ENCODE measurements at places on chromosomes 12 and 14.

- DNase-seq: no peak
These were observed 76.1 kb downstream of the GALNT4 start for GRCh38 chr12:89448526-89448925.

GRCh38 chr12:69515394-69515930, 45.3 kb downstream of the FRS2 start:
- DNase-seq: no peak

DNA sequence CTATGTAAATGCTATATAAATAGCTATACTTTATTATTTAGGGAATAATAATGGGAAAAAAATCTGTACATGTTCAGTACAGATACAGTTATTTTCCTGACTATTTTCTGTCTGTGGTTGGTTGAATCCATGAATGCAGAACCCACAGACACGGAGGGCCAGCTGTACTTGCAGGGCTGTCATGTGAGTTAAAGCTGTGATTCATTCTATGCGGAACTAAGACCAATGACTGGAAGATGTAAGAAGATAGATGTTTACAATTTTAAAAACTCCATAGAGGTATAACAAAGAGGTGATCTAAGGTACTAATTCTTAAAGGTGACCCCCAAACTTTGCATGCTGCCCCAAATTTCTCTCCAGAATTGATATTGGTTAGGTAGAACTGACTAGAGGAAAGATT, 14.6 kb downstream of the PCNX4 start:
- DNase-seq: peak; percentile 57

- DNase-seq: peak; percentile 45
These were observed 36.7 kb downstream of the SAV1 start for GRCh38 chr14:50631408-50631821.

GRCh38 chr12:85653731-85654455, 182.3 kb downstream of the RASSF9 start:
- DNase-seq: no peak

DNA sequence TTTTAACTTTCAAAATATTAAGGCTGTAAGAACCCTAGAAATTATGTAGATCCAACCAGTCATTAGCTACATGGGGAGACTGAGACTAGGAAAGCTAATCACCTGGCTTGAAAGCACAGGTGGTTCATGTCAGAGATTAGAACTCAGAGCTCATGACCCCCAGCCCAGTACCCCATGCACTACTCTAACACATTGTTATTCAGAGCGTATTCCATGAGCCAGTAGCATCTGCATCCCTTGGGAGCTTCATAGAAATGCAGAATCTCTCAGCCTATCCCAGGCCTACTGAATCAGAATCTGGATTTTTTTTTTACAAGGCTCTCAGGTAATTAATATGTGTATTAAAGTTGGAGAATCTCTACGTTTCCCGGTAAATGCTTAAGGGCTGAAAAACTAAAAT, 161.7 kb downstream of the BTG1 start:
- DNase-seq: no peak

DNA sequence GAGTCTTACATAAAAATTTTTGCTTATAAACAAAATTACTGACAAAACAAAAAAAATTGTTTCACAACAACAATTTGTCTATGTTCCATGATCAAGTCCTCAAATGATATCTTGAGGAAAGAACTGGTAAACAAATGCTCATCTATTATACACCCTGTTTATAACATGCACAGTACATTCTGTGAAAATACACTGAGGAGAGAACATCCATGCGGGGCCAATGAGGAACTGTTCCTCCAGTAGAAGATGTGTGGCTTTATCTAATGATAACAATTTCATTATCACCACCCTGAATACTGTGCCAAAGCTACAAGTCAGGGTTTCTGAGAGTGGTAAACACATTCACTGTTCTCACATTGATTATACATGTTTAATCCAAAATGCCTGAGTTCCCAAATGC, 10.8 kb downstream of the MLH3 start:
- no peak for DNase-seq

- DNase-seq: no peak
These were observed 137.5 kb downstream of the FSCB start for GRCh38 chr14:44369401-44370123.

- peak; percentile 30 for DNase-seq
These were observed 33.0 kb downstream of the SAV1 start for GRCh38 chr14:50635141-50635540.

DNA sequence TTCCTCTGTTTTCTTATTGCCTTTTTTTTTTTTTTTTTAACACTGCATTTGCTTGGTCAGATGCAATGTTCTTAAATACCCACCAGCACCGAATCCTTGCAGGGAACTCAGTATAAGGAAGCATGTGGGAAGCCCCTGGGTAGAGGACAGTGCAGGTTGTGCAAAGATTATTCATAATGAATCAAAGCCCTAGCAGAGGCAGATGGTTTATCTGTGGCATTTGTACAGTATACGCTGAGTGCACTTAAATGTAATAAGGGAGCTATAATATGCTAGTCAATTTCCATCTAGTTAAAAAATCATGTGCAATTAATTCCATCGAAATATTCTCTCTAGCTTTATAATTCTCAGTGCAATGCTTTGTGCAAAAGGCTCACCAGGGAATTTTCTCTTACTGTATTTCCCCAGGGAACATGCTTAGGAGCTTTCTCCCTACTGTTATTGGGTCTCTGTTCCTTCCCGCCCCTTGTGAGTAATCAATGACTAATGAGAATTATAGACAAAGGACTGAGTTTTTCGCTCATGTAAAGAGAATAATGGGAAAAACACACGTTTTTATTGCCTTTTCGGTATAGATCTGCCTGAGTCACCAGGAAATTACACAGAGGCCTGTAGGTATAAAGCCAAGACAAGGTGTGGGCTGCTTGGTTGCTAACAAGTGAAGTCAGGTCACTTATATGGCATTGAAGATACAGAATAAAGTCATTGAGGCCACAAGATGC, 1214.3 kb upstream of the TMEM132C start:
- DNase-seq: peak; percentile 81

- no peak for DNase-seq
These were observed 15.8 kb downstream of the FAM222A start for GRCh38 chr12:109729371-109729781.

DNA sequence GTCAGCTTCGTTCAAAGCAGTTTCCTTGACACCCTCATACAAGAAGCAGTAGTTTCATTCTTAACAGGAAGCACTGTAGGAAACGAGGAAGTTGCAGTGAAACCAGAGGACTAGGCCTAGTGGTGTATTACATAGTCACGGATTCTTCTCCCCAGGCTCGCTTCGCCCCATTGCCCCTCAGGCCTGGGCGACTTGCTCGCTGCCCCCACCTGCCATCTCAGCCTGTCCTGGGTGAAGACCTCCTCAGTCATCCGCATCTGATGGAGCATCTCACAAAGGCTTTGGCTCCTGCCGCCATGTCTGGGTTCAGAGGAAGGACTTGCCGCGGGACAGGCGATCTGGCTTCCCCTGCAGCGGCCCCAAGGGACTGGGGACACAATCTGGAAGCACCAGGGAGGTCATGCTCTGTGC, 93.5 kb downstream of the LMNTD1 start:
- DNase-seq: no peak

DNA sequence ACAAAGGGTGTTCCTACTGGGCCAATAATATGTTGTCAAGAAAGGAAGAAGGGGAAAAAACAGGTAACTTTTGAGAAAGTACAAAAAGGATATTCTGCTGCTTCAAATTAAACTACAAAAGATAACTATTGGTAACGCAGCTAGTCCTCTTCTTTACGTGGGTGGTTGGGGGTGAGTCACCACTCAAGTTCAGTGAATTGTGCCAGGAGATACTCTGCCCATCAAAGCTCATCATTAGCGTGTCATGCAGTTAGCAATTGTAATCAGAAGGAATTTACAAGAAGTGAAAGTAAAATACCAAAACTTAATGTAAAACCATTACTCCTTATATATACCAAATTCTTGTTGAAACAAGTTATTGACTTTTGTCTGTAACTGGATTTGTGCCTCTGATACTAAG, 342.0 kb downstream of the NPAS3 start:
- DNase-seq: peak; percentile 49

DNA sequence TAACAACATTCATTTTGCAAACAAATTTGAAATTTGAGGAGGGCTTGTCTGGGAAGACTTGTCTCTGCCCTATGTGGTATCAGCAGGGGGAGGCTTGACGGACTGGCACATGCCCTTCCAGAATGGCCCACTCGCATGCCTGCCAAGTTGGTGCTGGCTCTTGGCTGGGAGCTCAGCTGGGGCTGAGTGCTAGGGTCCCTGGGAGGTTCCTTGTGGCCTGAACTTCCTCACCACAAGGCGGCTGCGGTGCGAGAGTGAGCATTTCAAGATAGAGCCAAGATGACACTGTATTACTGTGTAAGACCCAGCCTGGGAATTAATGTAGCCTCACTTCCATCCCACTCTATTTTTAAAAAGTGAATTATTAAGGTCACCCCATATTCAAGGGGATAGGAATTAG, 271.6 kb upstream of the PLEKHG7 start:
- no peak for DNase-seq

GRCh38 chr14:51743588-51744000, 91.9 kb downstream of the FRMD6 start:
- no peak for DNase-seq

- no peak for DNase-seq
These were observed 105.4 kb upstream of the CNTN1 start for GRCh38 chr12:40586823-40587222.

- peak; percentile 53 for DNase-seq
These were observed 148.0 kb downstream of the SLC38A4 start for GRCh38 chr12:46677749-46678148.

DNA sequence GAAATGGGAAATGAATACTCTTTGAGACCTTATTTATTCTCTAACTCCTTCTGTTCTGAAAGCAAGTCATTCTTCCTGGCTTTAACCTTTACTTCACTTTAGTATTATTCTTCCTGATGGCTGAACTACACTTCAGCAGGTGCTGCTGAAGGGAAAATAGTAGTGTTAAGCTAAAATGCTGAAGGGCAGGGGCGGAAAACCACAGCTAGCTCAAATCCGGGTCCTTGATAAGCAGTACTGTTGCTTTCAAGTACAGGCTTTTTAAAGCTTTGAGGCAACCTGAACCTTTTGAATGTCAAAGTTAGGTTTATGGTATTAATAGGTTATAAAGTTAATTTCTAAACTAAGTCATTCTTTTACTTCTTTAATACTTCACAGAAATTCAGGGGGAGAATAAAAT, 10.7 kb downstream of the CCDC196 start:
- no peak for DNase-seq

DNA sequence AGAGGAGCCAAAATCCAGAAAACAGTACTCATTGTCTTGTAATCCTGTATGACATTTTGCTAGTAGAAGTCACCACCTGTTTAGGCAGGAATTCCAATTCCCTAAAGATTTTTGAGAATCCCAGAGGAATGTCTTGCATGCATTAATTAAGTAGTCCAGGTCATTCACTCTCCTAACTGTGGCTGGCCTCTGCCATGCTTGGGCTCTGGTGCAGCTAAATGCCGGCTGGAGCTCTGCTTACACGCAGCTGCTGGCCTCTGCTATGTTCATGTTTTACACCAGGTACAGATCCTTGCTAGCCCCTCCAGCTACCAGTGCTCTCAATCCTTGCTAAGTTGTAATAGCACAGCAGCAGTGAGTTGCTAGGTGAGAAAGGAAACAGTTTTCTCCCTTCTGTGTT, 16.3 kb upstream of the HIF1A start:
- DNase-seq: peak; percentile 68

DNA sequence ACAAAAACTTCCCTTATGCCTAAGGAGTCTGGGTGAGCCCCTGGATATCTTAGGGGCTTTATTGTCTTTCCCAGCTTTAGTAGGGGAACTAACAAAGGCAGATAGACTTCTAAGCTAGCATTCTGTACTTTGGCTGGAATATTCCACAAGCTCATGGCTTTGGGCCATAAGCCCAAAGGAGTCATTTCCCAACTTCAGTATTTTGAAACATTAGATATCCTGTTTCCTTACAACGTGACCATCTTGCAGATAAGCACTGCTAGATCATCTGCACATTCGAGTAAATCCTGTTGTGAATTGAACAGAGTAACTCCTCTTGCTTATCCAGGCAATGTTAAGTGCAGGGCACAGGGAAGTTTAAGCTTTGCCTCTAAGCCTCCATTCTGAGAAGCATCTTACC, 70.6 kb upstream of the ACTN1 start:
- DNase-seq: peak; percentile 67

- peak; percentile 83 for DNase-seq
These were observed 43.3 kb upstream of the DHRS4 start for GRCh38 chr14:23910101-23910875.

- no peak for DNase-seq
These were observed 68.1 kb upstream of the PLEKHG7 start for GRCh38 chr12:92634730-92635129.

- DNase-seq: no peak
These were observed 69.4 kb downstream of the IRF2BPL start for GRCh38 chr14:76958980-76959710.

DNA sequence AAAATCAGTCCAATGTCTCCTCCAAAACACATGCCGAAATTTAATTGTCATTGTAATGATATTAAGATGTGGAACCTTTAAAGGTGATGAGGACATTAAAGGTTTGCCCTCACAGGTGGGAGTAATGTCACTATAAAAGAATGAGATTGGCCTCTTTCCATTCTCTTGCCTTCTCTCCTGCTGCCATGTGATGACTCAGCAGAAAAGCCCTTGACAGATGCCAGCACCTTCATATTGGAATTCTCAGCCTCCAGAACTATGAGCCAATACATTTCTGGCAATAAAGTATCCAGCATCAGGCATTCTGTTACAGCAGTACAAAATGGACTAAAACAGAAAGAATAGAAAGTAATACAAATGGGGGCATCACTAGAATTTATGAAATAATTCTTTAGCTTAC, 609.7 kb downstream of the SLC16A7 start:
- peak; percentile 72 for DNase-seq

GRCh38 chr14:78566859-78567172, 396.6 kb downstream of the NRXN3 start:
- no peak for DNase-seq

- peak; percentile 8 for DNase-seq
These were observed 383.6 kb downstream of the BCAT1 start for GRCh38 chr12:24565300-24565699.

GRCh38 chr12:81259360-81259759, 181.5 kb downstream of the ACSS3 start:
- no peak for DNase-seq

DNA sequence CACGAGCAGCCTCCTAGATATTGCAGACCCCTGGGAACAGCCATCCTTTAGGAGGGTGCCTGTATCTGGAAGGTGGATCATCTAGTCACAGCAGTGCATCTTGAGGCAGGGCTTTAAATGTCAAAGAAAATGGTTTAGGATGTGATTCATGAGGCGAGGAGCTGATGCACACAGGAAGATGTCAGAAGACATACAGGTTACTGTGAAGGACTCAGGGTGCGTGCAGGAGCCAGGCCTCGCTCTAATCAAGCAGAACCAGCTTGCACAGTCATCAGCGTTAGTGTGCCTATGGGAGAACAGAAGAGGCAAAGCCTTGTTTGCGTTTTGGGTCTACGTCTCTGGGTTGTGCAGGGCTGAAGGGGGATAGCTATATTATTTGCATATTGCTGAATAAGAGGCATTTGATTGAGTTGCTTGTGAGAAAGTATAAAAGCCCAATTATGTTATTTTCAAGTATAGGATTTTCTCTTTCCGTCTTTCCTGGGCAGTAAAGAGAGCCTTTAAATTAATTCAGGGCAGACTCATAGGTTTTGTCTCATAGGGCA, 77.3 kb upstream of the RPH3A start:
- DNase-seq: no peak

Measured in fibroblast of skin of right biceps (primary cell).